ENCODE measurements at places on chromosomes 6 and 20.

- no peak for DNase-seq
These were observed 182.7 kb upstream of the ARG1 start for GRCh38 chr6:131390322-131390721.

DNA sequence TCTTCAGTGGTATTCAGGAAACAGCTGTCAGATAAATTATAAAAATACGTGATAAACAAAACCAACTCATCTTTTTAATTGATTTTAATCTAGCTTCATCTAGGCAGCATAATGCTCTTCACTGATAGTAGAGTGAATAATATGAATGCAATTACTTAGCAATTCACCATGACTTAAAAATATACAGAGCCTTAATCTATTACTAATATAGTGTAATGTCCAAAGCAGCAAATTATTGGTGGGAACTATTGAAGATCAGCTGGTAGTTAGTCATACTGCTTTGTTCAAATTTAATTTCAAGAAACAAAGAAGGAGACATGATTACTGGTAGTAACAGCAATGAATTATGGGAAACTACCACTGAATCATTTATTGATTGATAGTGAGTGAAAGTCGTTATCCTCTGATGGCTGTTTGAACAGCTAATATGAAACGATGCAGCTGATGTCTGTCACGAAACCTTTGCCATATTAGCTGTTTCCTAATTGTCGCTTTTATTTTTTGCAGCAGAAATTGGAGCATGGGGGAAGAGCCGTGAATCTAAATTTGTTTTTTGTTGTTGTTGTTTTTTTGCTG, 99.2 kb downstream of the NKAIN2 start:
- DNase-seq, result no peak

DNA sequence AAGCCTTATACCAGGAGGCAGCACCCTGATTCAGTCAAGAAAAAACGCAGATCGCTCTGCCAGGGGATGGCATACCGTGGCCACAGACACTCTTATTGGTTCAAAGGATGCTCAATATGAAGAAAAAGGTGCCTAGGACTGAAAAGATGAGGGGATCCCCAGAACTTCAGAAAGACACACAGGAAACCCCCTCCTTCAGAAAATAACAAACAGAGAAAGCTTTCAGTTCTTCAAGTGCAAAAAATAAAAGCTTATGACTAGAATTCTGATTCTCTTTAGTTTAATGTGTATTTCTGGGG, 17.7 kb upstream of the MYB start:
- no peak for DNase-seq

GRCh38 chr20:46550461-46550860, at the start of gene OCSTAMP:
OCSTAMP (minus strand) TSS chr20:46550654; CDS start chr20:46550560, 94 bp downstream.
- no peak for DNase-seq

DNA sequence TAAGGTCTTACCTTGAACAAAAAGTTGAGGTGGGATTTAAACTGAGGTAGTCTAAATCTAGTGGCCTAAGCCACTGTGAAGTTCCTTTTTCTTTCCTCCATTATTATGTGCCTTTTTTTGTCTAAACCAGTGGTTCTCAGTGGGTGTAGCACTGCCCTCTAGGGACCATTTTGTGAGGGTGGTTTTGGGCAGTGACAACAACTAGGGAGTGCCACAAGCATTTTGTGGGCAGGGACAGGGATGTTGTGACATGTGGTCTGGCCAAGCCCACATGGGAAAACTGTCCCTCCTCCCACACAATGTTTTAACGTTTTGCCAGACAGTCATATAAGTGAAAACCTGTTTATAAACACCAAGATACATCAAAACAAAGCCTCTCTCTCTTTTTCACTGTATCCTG, 899.4 kb upstream of the FLRT3 start:
- no peak for DNase-seq

GRCh38 chr6:100475554-100476320, 11.0 kb upstream of the SIM1 start:
- no peak for DNase-seq
